ENCODE measurements at places on chromosomes 16 and 17. TPM values are rescaled to one million over a fixed set of nuclear protein-coding genes. Genes with fewer than 3 reads are reported as not detected.

- H3K27me3 ChIP-seq, result no peaks in the 10 kb centered on the region
- no peak for DNase-seq
- no peaks in the 10 kb centered on the region for H3K36me3 ChIP-seq
- H3K4me3 ChIP-seq, result no peak overlapping the region
- peaks cover 60% of the 10 kb centered on the region for H3K4me1 ChIP-seq
These were observed 72.0 kb downstream of the PITPNC1 start for GRCh38 chr17:67449065-67449464.

The HEATR9 gene
- total RNA-seq, result 10.0 TPM

GRCh38 chr16:27458987-27459688 is 57.2 kb downstream of the IL21R start:
- H3K27me3 ChIP-seq, result no peaks in the 10 kb centered on the region
- no peak overlapping the region for H3K27ac ChIP-seq
- H3K36me3 ChIP-seq, result peaks cover 43% of the 10 kb centered on the region

DNA sequence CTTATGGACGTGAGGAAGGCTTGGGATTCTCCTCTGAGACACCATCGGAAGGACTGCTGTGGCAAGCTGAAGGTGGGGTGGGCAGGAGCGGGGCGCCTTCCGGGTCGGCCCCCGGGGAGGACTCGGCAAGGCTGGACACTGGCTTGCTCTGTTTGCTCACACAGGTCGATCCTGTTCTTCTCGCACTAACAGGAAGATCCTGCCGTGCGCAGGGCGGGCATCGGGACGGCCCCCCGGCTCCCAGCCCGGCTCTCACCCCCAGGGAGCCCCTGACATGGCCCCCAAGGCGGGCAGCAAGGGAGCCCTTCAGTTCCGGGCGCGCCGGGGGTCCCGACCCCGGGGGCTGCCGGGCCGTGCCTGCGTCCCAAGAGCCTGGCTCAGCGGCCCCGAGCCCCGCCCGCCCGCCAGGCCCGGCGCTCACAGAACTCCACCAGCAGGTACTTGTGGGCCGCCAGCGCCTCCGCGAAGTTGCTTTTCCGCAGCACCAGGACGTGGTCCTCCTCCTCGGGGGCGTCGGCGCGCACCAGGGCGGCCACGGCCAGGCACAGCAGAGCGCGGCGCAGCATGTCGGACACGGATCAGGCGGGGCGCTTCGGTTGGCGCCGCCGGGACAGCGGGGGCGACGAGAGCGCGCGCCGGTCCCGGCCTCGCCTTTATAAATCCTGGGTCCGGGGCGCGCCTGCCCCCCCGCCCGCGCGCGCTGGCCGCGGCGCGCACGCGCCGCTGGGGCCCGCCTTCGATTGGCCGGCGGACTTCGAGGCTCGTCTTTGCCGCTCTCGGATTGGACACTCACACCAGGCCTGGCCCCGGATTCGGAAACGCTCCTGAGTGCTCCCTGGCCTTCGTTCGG is at the start of gene P4HB:
TSS of gene P4HB (minus strand) at position 630 of the 850 bp plus-strand sequence. CDS start at position 566, 64 bp downstream.
- peaks cover 32% of the 10 kb centered on the region for H3K4me1 ChIP-seq
- H3K27ac ChIP-seq, result peak within 1 kb of the TSS; percentile 98
- H3K36me3 ChIP-seq, result peaks cover 15% of the 10 kb centered on the region
- peak within 1 kb of the TSS; percentile 65 for H3K4me3 ChIP-seq
- no peaks in the 10 kb centered on the region for H3K27me3 ChIP-seq

- peaks cover 12% of the 10 kb centered on the region for H3K27me3 ChIP-seq
- peaks cover 31% of the 10 kb centered on the region for H3K4me1 ChIP-seq
These were observed 1.8 kb downstream of the CDH15 start for GRCh38 chr16:89173174-89173921.

The ABCA10 gene
- total RNA-seq, result 3.4 TPM

- H3K4me3 ChIP-seq, result no peak overlapping the region
- no peak overlapping the region for H3K27ac ChIP-seq
- H3K27me3 ChIP-seq, result no peaks in the 10 kb centered on the region
- H3K36me3 ChIP-seq, result no peaks in the 10 kb centered on the region
- no peak for DNase-seq
- no peaks in the 10 kb centered on the region for H3K4me1 ChIP-seq
These were observed 502.9 kb downstream of the NPIPA7 start for GRCh38 chr16:16881814-16882213.

The CCL17 gene
- total RNA-seq, result not detected

The ESRP2 gene
- not detected for total RNA-seq

- DNase-seq, result no peak
- H3K27me3 ChIP-seq, result no peaks in the 10 kb centered on the region
- no peaks in the 10 kb centered on the region for H3K4me1 ChIP-seq
- no peak overlapping the region for H3K4me3 ChIP-seq
- H3K36me3 ChIP-seq, result no peaks in the 10 kb centered on the region
These were observed 141.3 kb downstream of the HS3ST3A1 start for GRCh38 chr17:13460261-13461000.

DNA sequence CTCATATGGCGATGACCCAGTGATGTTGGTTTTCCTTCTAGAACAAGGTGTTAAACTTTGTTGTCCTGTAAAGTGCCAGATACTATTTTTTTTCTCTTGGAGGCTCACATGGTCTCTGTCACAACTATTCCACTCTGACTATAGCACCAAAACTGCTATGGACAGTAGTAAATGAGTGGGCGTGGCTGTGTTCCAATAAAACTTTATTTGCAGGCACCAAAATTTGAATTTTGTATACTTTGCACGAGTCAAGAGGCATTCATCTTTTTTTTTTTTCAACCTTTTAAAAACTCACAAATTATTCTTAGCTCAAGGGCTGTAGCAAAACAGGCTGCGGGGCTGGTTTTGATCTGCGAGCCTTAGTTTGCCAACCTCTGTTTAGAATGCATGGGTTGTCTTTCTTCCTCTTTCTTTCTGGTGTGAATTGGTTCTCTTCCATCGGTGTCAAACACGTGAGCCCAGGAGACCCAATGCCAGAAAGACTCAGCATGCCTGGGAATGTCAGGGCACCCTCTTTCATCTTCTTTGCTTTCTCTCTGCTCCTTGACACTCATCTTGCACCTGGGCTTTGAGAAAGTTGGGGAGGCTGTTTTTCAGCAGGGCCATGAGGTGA is 2.1 kb downstream of the SYT17 start:
- H3K36me3 ChIP-seq, result no peaks in the 10 kb centered on the region
- peaks cover 3% of the 10 kb centered on the region for H3K27me3 ChIP-seq
- no peak overlapping the region for H3K27ac ChIP-seq
- no peak overlapping the region for H3K4me3 ChIP-seq

DNA sequence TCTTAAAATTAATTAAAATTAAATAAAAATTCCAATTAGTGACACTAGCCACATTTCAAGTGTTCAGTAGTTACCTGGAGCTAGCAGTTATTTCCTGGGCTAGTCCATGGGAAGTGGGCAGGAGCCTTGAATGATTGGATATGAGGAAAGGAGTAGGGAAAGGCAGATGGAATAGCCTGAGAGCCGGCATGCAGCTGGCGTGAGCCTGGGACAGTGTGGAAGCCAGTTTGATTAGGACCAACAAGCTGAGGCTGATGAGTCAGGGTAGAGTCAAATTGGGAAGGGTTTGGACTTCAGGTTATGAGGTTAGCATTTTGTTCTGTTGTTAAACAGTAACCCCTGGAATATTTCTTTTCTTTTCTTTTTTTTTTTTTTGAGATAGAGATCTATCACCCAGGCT is 15.3 kb upstream of the GNA13 start:
- no peaks in the 10 kb centered on the region for H3K27me3 ChIP-seq
- DNase-seq, result no peak
- H3K4me3 ChIP-seq, result no peak overlapping the region
- no peaks in the 10 kb centered on the region for H3K36me3 ChIP-seq
- H3K27ac ChIP-seq, result no peak overlapping the region

GRCh38 chr17:35046740-35047283 is 16.7 kb downstream of the RFFL start:
- H3K4me3 ChIP-seq, result peak overlapping the region; percentile 23
- peak; percentile 85 for DNase-seq
- H3K27ac ChIP-seq, result peak overlapping the region; percentile 73
- H3K27me3 ChIP-seq, result no peaks in the 10 kb centered on the region
- H3K36me3 ChIP-seq, result no peaks in the 10 kb centered on the region
- peaks cover 69% of the 10 kb centered on the region for H3K4me1 ChIP-seq

- peaks cover 24% of the 10 kb centered on the region for H3K36me3 ChIP-seq
- no peak overlapping the region for H3K27ac ChIP-seq
- DNase-seq, result peak; percentile 35
These were observed 67.0 kb downstream of the KLHDC4 start for GRCh38 chr16:87698676-87699199.

GRCh38 chr16:80803339-80804055 is 901 bp downstream of the CDYL2 start:
- H3K4me1 ChIP-seq, result peaks cover 4% of the 10 kb centered on the region
- no peaks in the 10 kb centered on the region for H3K36me3 ChIP-seq
- peaks cover 7% of the 10 kb centered on the region for H3K27me3 ChIP-seq
- no peak overlapping the region for H3K27ac ChIP-seq
- peak overlapping the region; percentile 28 for H3K4me3 ChIP-seq
- DNase-seq, result no peak

The BTBD17 gene
- total RNA-seq, result 0.48 TPM

DNA sequence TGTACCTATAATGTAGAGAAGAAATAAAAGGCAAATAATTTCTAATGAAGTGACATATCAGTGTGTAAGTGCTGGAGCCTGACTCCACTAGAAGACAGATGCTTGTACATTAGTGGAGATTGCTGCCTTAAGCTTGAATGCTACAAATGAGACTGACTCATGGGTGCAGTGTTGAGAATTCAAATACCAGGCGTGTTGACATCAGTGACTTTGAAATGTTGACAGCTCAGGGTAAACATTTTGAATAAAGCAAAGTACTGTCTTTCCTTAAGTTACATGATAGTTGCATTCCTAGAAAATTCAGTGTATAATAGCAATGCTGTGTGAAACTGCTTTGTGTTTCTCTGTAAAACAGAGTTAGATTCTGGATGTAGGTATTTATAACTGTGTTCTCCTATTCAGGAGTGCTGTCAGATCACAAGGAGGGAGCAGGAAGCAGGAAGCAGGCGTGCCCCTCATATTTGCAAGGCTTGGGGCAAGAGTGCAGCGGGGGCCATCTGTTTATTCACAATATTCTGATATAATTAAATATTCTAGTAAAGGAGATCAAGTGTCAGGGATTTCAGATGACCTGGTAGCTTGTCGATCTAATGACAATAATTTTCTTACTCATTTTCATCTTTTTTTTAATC is 119.0 kb downstream of the SPECC1 start:
- H3K4me3 ChIP-seq, result no peak overlapping the region
- H3K4me1 ChIP-seq, result no peaks in the 10 kb centered on the region
- no peaks in the 10 kb centered on the region for H3K27me3 ChIP-seq
- H3K27ac ChIP-seq, result no peak overlapping the region
